ENCODE measurements at places on chromosomes 5 and 9.

DNA sequence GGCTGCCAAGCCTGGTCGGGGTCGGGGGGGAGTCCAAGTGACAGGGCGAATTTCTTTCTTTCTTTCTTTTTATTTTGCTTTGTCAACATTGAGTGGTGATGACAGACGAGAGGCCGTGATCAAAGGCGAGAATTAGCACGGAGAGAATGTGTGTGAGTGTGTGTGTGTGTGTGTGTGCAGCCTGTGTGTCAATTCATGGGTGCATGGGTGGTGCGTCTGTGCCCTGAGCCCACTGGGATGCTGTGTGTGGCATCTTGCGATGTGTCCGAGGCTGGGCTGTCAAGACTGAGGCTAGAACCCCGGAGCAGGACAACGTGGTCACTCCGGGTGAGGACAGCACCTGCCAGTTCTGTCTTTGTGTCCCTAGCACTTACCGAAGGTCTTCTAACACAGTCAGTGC is 4.7 kb upstream of the FIBCD1 start:
- no peak for DNase-seq

GRCh38 chr5:145543968-145544367 is 291.2 kb downstream of the PRELID2 start:
- no peak for DNase-seq

DNA sequence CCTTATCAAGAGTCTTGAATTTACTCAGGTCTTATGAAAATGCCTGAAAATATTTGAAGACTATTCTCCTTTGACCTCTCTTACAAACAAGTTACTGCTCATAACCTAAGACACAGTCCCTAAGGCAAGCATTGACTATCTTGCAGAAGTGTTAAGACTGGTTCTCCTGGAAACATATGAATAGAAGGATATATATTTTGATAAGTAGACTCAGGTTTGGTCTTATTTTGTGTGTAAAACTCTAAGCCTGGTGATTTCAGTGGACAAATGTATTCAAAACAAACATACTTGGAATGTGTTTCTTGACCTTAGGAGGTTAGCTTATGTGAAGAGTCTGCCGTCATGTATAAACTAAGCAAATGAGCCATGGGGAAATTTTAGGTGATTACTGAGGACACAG is 7.5 kb upstream of the UBQLN1 start:
- no peak for DNase-seq

- no peak for DNase-seq
These were observed 49.0 kb downstream of the ADAMTS2 start for GRCh38 chr5:179296150-179296821.

DNA sequence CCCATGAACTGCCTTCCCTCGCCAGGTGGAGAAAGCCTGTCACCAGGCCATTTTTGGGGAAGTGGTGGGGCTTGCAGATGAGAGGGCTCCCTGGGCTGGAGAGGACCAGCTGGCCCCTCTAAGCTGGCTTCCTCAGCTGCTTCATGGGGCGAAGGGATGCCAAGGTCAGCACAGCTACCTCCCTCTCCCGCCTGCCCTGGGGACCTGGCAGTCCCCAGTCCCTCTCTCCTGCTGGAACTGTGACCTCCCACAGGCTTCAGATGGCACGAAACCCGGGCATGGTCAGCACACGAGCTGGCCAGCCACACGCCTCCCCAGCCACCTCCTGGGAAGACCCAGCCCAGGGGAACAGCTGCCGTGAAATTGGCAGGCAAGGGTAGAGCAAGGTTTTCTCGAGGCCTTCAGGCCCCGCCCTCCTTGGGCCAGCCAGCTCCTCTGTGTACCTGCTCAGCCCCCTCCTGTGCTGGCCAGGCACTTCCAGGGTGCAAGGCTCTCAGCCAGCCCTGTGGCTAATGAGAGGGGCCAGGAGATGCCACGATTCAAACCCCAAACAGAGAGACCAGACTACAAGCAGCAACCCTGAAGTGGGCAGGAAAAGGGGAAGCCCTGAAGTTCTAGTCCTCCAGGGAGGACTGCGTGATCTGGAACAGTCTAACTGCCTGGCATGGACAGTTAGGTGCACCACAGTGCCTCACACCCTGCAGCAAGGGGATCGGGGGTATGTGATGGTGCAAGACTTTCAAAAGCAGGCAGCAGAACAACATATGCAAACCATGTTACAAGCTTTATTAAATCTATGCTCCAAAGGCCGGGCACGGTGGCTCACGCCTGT is 12.9 kb downstream of the PLPP7 start:
- no peak for DNase-seq

GRCh38 chr5:57499262-57500050 is 16.8 kb upstream of the ACTBL2 start:
- DNase-seq: peak; percentile 46

GRCh38 chr9:23541976-23542375 is 284.1 kb downstream of the ELAVL2 start:
- DNase-seq: no peak

DNA sequence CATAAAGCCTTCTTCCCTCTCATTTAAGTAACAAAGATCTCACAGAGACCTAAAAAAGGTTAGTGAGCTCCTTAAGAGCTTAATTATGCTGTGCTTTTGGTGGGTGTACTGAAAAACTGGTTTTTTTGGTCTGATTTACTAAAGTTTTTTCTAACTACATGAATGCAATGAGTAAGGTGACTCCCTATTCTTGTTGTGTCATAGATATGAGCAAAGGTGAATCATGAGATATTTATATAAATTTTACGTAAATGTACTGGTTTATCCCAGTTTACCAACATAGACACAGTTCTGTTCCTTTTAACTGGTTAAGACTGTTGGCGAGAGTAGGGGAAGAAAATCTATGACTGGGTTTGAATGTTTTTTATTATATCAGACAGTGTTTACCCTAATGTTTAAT is 250.5 kb downstream of the NR2F1-AS1 start:
- no peak for DNase-seq
